Stomach (tissue), 19 donors: ENCODE measurements at places on chromosomes 12 and 14. TPM values are rescaled to one million over a fixed set of nuclear protein-coding genes. Genes with fewer than 3 reads are reported as not detected.

DNA sequence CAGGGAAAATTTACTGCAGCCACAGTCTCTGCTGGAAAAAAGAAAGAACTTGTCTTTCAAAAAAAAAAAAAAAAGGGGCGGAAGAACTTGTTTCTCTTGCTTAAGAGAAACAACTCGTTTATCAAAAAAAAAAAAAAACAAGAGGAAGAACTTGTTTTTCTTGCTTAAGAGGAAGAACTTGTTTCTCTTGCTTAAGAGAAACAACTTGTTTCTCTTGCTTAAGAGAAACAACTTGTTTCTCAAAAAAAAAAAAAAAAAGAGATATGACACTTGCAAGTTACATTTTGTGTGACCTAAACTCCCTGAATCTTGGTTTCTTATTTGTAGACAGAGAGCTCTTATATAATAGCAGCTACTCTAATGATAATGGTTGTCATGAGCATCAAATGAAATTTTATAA lies 44.7 kb upstream of the USP15 start:
- no peaks in the 10 kb centered on the region for H3K4me1 ChIP-seq
- no peaks in the 10 kb centered on the region for H3K27me3 ChIP-seq
- DNase-seq, result no peak
- no peak overlapping the region for H3K4me3 ChIP-seq

Gene KERA
- 2.2 TPM for total RNA-seq

DNA sequence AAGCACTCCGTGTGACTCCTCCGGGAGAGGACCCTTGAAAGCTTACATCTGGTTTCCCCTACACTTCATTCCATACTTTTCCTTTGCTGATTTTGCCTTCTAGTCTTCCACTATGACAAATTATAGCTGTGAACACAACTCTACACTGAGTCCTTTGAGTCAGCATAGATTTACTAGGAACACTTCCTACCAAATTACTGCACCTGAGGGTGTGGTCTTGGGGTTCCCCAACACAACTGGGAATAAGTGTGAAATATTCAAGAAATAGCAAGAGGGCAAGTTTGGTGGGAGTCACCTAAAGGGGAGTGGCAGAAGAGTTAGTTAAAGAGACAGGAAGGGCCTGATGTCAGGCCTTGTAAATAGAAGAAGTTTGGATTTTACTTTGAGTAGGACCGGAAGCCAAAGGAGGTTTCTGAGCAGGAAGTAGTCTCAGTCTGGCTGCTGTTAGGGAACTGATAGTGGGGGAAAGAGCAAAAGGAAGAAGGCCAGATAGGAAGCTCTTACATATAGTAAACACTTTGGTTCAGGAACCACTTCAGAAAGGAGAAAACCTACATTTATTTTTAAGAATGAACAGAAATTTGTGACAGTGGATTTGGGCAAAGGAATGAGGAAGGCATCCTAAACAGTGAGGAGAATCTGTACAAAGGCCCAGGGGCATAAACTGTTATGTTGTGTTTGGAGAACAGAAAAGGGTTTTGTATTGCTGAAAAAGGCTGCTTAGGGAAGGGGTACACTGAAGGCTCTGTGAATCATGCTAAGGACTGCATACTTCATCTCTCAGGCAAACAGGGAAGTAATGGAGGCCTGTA lies 14.2 kb downstream of the SEL1L start:
- H3K27me3 ChIP-seq, result no peaks in the 10 kb centered on the region
- peaks cover 65% of the 10 kb centered on the region for H3K4me1 ChIP-seq
- peak; percentile 59 for DNase-seq

DNA sequence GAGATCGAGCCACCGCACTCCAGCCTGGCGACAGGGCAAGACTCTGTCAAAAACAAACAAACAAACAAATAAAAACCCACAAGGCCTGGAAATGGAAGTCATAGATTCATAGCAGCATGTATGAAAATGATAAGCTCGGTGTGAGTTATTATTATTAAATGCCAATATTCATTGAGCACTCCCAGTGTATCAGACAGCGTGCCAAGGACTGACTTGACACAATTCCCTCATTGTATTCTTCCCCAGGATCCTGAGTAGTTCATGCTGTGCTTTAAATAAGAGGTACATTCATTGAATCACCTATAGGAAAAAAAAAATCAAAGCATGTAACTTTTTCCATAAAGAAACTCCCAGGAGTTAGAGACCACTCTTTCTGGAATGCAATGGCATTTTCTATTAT lies 12.6 kb upstream of the RFLNA start:
- H3K27ac ChIP-seq, result no peak overlapping the region
- DNase-seq, result no peak
- H3K4me1 ChIP-seq, result peaks cover 38% of the 10 kb centered on the region
- no peaks in the 10 kb centered on the region for H3K36me3 ChIP-seq
- peaks cover 22% of the 10 kb centered on the region for H3K27me3 ChIP-seq

DNA sequence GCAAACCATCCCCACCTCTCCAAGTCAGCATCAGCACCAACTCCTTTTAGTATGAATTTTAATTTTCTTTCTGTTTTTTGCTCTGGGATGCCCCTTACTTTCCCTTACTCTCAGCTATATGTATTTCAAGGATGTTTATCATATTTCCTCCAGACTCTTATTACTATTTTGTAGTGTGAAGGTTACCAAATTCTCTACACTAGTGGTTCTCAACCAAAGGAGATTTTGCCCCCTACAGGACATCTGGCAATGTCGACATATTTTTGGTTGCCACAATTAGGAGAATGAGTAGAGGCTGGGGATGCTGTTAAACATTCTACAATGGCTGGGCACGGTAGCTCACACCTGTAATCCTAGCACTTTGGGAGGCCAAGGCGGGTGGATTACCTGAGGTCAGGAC lies 29.1 kb upstream of the SOS2 start:
- no peak for DNase-seq
- peaks cover 13% of the 10 kb centered on the region for H3K36me3 ChIP-seq
- H3K27me3 ChIP-seq, result no peaks in the 10 kb centered on the region
- H3K27ac ChIP-seq, result no peak overlapping the region
- no peak overlapping the region for H3K4me3 ChIP-seq

Gene RDH11
- 28.3 TPM for total RNA-seq

- H3K4me3 ChIP-seq, result no peak overlapping the region
- DNase-seq, result no peak
- H3K36me3 ChIP-seq, result no peaks in the 10 kb centered on the region
Measured at GRCh38 chr14:22008766-22009165, 335.1 kb upstream of the OR4E1 start.

Gene FOXA1
- total RNA-seq, result 0.58 TPM

DNA sequence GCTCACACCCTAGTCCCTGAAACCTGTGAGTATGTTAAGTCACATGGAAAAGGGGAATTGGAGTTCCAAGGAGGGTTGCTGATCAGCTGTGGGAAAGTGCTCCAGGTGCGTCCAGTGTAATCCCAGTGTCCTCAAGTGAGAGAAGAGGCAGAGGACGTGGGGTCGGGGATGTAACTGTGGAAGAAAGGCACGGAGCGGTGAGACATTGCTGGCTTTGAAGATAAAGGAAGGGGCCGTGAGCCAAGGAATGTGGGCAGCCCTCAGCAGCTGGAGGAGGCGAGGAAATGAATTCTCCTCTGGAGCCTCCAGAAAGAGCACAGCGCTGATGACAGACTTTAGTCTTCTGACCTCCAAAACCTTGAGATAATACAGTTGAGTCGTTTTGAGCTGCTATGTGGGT lies 191.6 kb upstream of the TMEM132C start:
- H3K4me1 ChIP-seq, result no peaks in the 10 kb centered on the region
- no peaks in the 10 kb centered on the region for H3K27me3 ChIP-seq
- DNase-seq, result no peak
- H3K4me3 ChIP-seq, result no peak overlapping the region

Gene GLT1D1
- not detected for total RNA-seq

GRCh38 chr14:98937021-98937420 lies 335.0 kb downstream of the BCL11B start:
- no peak overlapping the region for H3K27ac ChIP-seq
- no peaks in the 10 kb centered on the region for H3K4me1 ChIP-seq
- no peaks in the 10 kb centered on the region for H3K36me3 ChIP-seq
- H3K27me3 ChIP-seq, result no peaks in the 10 kb centered on the region

- H3K27ac ChIP-seq, result no peak overlapping the region
- no peak for DNase-seq
- no peaks in the 10 kb centered on the region for H3K36me3 ChIP-seq
- no peaks in the 10 kb centered on the region for H3K27me3 ChIP-seq
Measured at GRCh38 chr14:29868000-29868399, 59.6 kb downstream of the PRKD1 start.

DNA sequence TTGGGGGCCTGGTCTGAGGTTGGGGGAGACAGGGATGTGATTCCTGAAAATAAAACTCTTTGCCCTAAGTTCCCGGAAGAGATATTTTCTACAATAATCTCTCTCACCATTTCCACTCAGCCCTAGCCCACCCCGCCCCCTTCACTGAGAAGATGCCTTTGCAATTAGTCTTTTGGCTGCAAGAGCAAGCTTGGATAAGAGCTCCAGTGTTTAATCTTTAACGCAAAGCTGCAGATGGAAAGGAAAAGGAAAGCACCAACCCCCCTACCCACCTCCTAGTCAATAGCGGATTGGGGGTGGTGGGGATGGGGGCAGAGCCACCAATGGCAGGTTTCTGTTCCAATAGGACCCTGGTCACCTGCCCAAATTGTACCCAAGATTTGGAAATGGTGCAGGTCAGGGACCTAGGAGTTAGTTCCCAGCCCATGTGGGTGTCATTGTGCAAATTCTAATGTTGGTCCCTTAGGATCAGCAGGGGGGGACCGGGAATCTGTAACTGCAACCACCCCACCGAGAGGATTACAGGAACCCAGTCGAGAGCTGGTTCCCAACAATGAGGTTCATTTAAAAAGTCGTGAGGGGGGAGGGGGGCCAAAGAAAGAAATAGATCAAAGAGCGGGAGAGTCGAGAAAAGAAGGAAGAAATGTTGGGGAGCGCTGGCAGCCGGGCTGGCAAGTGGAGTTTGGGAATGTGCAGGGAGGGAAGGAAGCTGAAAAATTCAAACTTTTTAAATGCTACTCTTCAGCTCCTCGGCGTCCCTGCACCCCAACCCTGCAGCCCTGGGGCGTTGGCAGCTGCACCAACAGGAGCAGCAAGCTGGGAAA lies 1.6 kb downstream of the ZFP36L1 start:
- H3K27me3 ChIP-seq, result no peaks in the 10 kb centered on the region
- H3K4me3 ChIP-seq, result peak overlapping the region; percentile 92
- peak overlapping the region; percentile 100 for H3K27ac ChIP-seq
- H3K4me1 ChIP-seq, result peaks cover 43% of the 10 kb centered on the region
- peak; percentile 62 for DNase-seq
- peaks cover 42% of the 10 kb centered on the region for H3K36me3 ChIP-seq

DNA sequence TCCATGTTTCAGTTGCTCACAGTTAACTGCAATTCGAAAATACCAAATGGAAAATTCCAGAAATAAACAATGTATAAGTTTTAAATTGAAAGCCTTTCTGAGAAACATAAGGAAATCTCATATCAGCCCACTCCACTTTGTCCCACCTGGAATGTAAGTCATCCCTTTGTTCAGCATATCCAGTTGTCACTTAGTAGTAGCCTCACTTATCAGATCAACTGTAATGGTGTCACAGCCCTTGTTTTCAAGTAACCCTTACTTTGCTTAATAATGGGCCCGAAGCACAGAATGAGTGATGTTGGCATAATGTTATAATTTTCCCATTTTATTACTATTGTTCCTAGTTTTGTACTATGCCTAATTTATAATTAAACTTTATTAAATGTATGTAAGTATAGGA lies 646.8 kb downstream of the C12orf50 start:
- H3K36me3 ChIP-seq, result no peaks in the 10 kb centered on the region
- no peak for DNase-seq
- H3K4me1 ChIP-seq, result no peaks in the 10 kb centered on the region
- no peak overlapping the region for H3K4me3 ChIP-seq
- H3K27me3 ChIP-seq, result no peaks in the 10 kb centered on the region
- H3K27ac ChIP-seq, result no peak overlapping the region

GRCh38 chr12:101666052-101666728 lies 31.2 kb upstream of the CHPT1 start:
- H3K4me1 ChIP-seq, result no peaks in the 10 kb centered on the region
- no peak overlapping the region for H3K4me3 ChIP-seq
- H3K36me3 ChIP-seq, result no peaks in the 10 kb centered on the region

Gene LRP1-AS
- not detected for total RNA-seq

Gene TBC1D30
- total RNA-seq, result 18.2 TPM

DNA sequence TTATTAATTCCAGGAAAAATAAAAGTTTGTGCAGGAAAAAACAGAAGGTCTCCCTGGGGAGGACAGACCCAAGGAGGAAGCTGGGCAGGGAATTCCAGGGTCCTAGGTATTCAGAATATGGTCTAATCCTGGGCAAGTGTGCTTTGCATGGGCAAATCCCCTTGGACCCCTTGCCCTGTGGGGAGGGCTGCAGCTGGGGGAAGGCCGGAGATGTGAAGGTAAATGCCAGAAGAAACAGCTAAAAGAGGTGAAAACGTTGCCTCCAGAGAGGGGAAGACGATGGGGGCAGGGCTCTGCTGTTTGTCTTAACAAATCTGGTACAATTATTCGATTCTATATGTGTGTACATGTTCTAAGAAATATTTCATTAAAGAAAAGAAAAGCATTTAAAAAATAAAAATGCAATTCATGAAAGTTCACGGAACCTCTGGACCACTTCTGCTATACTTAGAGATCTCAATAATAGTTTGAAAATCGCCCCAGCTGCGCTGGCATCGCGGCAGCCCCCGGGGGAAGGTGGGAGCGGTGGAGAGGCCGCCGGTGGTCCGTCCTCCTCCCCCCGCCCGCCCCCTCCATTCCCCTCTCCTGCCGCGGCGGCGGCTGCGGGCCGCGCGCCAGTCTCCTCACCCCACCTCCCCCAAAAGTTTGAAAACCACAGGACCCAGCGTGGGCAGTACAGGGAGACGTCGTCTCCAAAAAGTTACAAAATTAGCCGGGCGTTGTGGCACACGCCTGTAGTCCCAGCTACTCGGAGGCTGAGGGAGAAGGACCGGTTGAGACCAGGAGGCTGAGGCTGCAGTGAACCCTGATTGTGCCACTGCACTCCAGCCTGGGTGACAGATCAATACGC lies 1.5 kb upstream of the PRPF40B start:
- H3K4me3 ChIP-seq, result peak overlapping the region; percentile 62
- no peak for DNase-seq
- no peaks in the 10 kb centered on the region for H3K27me3 ChIP-seq
- H3K36me3 ChIP-seq, result no peaks in the 10 kb centered on the region
- peak overlapping the region; percentile 89 for H3K27ac ChIP-seq

DNA sequence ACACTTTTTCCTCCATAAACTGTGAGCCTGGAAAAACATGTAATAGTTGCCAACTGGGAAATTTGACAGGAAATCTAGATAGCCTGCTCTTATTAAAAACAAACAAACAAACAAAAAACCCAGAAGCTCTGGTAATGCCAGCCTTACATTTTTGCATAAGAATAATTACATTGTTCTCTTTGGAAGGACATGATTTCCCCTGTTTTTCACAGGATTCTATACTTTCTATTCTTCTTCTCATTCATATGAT lies 137.9 kb downstream of the AEBP2 start:
- H3K36me3 ChIP-seq, result no peaks in the 10 kb centered on the region
- no peaks in the 10 kb centered on the region for H3K27me3 ChIP-seq
- H3K4me3 ChIP-seq, result no peak overlapping the region
- no peak for DNase-seq
- no peaks in the 10 kb centered on the region for H3K4me1 ChIP-seq

Gene SERPINA3
- 65.9 TPM for total RNA-seq

GRCh38 chr14:105272623-105273022 lies 24.3 kb downstream of the BTBD6 start:
- no peak overlapping the region for H3K4me3 ChIP-seq
- peaks cover 33% of the 10 kb centered on the region for H3K4me1 ChIP-seq
- no peaks in the 10 kb centered on the region for H3K27me3 ChIP-seq
- no peak for DNase-seq
- peaks cover 25% of the 10 kb centered on the region for H3K36me3 ChIP-seq

GRCh38 chr12:3458041-3458440 lies 33.0 kb upstream of the PRMT8 start:
- H3K4me1 ChIP-seq, result peaks cover 6% of the 10 kb centered on the region
- H3K27ac ChIP-seq, result no peak overlapping the region
- no peak overlapping the region for H3K4me3 ChIP-seq
- H3K27me3 ChIP-seq, result no peaks in the 10 kb centered on the region
- H3K36me3 ChIP-seq, result no peaks in the 10 kb centered on the region

GRCh38 chr14:70045844-70046535 lies 142.8 kb downstream of the SLC8A3 start:
- no peak overlapping the region for H3K4me3 ChIP-seq
- DNase-seq, result peak; percentile 86
- H3K27ac ChIP-seq, result no peak overlapping the region
